ENCODE measurements at places on chromosomes 16 and 17.
A peak's percentile ranks its signal among the peaks of the same experiment; 100 is the strongest.

DNA sequence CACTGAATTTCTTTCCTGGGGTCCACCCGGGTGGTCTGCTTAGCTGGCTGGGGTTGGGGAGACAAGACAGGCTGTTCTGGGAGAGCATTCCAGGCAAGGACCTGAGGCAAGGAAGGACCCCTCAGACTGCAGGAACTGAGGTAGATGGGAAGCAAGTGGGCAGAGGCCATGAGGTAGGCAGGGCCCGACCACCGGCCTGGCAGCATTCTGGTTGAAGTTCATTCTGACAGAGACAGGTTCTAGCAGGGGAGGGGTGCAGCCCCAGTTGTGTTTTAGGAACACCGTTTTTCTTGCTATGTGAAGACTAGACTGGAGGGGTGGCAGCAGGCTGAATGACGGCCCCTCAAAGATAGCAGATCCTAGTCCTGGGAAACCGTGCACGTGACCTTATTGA lies 17.5 kb downstream of the B9D1 start:
- DNase-seq, result no peak

DNA sequence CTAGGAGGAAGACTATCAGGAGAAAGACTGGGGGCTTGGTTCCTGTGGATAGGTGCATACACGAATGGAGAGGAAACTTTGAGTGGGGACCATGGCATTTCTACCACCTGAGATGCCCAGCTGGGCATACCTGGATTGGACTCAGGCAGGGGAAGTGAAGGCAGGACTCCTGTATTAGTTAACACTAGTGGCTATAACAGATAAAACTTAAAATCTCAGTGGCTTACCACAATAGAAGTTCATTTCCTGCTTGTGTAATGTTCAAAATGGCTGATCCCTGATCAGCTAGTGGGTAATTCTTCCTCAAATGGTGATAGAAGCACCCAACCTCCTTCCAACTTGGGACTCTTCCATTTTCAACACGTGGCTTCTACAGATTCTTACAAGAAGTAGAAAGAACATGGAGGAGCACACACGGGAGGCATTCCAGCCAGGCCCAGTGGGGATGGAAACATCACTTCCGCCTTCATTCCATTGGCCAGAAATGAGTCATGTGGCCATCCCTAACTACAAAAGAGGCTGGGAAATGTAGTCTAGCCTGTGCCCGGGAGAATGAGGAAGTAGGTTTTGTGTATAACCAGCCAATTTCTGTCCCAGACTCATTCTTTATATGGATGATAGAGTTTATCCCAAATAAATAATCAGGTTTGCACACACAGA lies 112.1 kb downstream of the UTP18 start:
- peak; percentile 22 for DNase-seq

- DNase-seq, result no peak
Measured at GRCh38 chr17:39543176-39543575, 64.5 kb downstream of the NEUROD2 start.

- DNase-seq, result peak; percentile 79
Measured at GRCh38 chr17:76912421-76913164, 44.4 kb downstream of the MGAT5B start.

DNA sequence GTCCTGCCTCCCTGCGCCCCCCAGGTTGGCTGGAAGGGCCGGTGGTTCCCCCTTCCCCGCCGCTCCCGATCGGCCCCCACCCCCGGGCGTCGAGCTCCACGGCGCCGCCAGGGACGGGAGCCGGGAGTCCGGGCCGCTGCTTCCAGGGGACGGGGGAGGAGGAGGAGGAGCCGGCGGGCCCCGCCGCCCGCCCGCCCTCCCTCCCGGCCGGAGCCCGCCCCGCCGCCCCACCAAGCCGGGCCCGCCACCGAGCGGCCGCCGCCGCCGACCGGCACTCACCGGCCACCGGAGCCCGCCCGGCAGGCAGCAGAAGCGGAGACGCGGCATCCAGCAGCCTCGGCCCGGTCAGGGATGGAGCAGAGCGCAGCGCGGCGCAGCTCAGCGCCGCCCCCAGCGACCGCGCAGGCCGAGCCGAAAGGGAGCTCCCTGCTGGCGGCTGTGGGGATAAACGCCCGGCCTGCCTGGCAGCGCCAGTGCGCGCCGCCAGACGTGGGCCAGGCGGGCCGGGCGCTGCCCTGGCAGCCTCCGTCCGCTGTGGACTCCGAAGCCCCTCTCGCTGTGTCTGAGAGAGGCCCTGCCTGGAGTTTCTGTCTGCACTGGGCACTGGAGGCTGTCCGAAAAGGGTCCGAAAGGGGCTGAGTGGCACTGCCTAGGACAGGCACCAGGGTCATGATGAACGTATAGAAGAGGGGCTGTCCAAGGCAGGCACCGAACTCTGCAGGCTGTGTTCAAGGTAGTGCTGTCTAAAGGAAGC lies at the start of gene MYO18A:
Gene MYO18A (minus strand): TSS at position 365 of the 754 bp plus-strand sequence. CDS start 13,458 bp downstream, outside the sequence.
- peak; percentile 64 for DNase-seq

DNA sequence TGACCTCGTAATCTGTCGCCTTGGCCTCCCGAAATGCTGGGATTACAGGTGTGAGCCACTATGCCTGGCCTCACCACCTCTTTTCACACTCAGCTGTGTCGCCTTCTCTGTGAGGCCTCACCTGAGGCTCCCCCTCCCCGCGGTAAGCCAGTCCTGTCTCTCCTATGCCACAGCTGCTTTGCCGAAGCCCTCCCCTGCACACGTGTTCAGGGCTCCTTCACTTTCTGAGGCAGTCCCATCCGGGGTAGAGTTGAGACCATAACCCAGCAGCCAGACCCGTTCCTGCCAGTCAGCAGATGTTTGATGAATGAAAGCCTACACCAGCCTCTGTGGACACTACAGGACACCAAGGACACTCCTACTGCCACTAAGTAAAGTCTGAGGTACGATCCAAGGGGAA lies 10.6 kb downstream of the USP7 start:
- DNase-seq, result no peak

GRCh38 chr16:23948949-23949411 lies 113.2 kb downstream of the PRKCB start:
- no peak for DNase-seq

DNA sequence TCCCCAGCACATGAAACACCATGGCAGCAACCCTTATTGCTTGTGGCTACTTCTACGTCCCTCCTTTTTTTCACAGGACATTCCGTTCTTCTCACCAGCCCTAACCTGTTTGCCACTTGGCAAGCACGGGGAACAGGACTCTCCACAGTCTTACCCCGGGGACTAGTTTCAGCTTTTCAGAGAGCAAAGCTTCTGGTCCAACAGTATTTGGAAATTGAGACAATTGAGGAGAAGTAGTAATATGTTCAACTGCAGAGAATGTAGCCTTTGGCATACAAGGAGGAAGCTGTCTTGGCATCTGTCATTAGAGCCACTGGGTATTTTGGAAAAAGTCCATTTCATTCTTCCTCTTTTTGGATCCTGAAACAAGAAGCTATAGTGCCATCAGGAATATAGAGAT lies 65.7 kb downstream of the MAP2K6 start:
- no peak for DNase-seq

- DNase-seq, result no peak
Measured at GRCh38 chr17:81656118-81656743, at the start of gene PDE6G. TSS of gene PDE6G (minus strand) at chr17:81656542. CDS start at chr17:81653305, 3,237 bp downstream.

DNA sequence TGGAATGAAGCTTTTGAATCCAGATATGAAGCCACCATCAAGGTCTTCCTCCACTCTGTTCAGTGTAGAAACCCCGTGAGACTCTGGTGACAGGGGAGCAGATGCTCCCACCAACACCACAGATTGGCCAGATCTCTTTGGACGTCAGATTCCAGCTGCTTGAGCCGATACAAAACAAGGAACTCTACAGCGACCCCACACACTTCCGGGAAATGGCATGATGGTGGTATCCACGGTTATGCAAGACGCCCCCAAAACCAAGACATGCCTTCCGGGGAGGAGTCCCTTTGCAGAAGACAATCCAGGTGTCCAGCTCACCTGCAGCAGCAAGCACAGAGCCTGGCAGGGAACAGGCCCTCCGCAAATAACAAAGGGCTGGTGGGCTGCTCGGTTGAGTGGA lies 19.8 kb upstream of the PITPNA start:
- DNase-seq, result no peak

GRCh38 chr16:31093132-31093703 lies 1.4 kb downstream of the VKORC1 start:
- no peak for DNase-seq

DNA sequence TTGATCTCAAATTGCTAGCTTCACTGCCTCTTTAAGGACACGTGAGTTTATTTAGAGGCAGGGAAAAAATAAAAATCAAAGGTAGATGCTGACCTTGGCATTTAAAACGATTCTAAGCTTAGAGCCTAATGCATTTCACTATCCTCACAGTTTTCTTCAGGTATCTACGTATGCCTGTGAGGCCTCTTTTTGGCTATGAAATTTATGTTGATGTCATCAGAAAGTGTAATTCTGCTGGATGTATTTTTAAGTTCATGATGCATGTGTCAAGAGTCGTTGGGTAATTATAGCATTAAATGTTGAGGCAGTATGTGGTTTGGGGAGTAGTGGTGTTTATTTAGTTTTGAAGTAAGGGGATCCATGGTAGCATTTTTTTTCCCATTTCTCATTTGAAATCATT lies 4.2 kb upstream of the KRTAP3-2 start:
- no peak for DNase-seq

DNA sequence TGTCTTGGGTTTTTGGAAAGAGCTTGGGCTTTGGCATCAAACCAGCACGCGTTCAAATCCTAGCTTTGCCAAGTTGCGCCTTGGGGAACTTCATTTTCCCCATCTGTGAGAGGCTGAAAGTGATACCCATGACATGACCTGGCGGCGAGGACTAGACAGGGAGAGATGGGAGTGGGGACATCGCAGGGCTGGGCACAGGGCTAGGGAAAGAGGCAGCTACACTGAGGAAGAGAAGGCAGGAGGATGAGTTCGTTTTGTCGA lies 202.9 kb downstream of the IRF8 start:
- DNase-seq, result no peak

GRCh38 chr17:72244494-72244893 lies 123.7 kb downstream of the SOX9 start:
- no peak for DNase-seq

GRCh38 chr16:68298312-68298711 lies 12.4 kb downstream of the SLC7A6OS start:
- no peak for DNase-seq

GRCh38 chr17:10114931-10115535 lies 83.4 kb downstream of the GAS7 start:
- no peak for DNase-seq

DNA sequence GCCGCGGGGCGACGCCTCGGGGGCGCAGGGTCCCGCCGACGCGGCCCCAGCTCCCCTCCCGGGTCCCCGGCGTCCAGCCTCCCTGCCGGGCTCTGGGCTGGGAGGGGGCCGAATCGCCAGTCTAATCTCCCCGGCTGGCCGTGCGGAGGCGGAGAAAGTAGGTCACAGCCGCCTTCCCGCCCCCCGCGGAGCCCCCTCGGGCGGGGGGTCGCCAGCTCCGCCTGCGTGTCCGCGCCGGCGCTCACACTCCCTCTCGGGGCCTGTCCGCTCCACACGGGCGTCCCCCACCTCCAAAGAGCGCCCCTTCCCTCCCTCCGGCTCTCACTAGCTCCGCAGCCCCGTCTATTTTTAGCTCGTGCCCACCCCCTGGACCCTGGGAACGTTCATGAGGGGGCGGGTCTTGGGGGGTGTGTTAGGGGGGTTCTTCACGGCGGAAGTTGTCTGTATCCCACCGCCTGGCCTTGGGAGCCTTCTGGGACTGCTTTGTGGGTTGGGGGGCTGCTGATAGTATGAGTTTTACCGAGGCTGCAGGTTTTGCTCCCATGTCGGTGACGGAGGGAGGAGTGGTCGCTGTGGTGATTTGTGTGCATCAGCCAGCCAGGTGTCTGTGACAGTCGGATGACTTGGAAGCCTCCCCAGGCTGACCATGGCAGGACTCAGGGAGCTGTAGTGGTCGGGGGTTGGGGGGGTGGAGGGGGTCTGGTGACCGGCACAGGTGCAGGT lies 1.1 kb downstream of the ATP1B2 start:
- no peak for DNase-seq

DNA sequence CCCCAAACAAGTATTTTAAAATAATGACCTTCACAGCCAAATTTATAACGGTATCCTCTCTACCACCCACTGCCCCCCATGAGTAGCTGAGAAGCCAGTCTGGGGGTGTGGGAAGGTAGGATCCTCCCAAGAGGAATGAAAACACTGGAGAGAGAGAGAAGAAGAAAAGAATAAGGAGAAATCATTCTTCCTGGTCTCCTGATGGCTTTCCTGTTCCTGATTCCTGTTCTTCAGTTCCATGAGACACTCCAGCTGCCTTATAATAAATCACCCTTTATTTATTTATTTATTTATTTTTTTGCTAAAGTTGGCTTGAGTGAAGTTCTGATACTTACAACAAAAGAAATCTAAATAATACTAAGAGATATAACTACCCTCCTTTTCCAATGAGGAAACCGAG lies 56.4 kb upstream of the FAM20A start:
- DNase-seq, result no peak

GRCh38 chr17:12081720-12082119 lies 61.0 kb downstream of the MAP2K4 start:
- no peak for DNase-seq

DNA sequence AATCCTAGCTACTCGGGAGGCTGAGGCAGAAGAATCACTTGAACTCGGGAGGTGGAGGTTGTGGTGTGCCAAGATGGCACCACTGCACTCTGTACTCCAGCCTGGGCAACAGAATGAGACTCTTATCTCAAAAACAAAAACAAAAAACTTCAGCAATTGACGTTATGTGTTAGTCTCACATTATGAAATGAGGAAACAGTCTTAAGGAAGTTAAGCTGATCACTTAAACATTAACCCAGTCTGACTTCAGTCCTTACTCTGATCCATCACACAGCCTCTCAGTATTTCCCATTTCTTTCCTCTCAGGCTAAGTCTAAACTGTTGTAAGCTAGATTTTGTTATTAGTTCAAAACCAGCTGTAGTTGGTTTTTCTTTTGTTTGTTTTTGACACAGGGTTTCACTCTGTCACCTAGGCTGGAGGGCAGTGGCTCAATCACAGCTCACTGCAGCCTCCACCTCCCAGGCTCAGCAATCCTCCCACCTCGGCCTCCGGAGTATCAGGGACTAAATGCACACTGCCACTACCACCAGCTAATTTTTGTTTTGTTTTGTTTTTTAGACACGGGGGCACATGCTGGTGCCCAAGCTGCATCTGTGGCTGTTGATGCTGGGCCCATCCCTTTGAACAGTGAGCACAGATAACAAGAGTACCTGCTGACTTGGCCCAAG lies 6.3 kb downstream of the JPT1 start:
- DNase-seq, result no peak

DNA sequence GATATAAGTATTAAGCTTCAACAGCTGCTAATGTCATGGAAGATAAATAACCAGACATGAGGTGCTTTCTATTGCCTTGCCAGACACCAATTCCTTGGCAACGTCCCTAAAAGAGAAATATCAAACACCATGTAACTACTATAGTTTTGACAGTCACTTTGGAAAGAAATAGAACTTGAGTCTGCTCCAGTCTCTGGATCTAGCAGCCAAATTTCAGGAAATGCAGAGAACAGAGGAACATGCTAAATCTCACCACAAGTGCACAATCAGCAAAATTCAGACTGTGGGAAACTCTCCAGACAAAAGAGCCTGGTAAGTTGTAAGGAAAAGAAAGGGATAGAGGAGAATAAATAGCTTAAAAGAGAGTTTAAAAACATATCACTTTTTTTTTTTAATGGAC lies 28.4 kb upstream of the TANC2 start:
- DNase-seq, result no peak
